ENCODE measurements at places on chromosomes 11 and 22. TPM values are rescaled to one million over a fixed set of nuclear protein-coding genes. Genes with fewer than 3 reads are reported as not detected.
A peak's percentile ranks its signal among the peaks of the same experiment; 100 is the strongest.

DNA sequence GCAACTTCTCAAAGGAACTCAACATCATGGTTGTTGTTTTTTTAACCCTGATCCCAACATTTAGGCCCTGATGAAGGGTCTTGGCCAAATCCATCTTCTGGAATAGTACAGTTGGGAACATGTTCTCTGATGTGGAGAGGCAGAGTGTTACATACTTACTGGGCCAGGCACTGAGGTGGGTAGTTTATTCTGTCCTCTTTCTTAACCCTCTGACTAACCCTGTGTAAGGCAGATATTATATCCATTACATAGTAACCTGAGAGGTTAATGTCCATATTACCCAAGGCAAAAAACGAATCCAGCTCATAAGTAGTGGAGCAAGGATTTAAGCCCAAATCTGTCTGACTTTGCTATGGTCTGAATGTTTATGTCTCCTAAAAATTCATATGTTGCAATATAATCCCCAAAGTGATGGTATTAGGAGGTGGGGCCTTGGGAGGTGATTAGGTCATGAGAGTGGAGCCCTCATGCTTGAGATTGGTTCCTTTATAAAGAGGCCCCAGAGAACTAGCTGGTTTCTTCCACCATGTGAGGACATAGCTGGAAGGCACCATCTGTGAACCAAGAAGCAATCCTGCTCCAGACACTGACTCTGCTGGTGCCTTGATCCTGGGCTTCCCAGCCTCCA lies 16.3 kb downstream of the PPFIBP2 start:
- DNase-seq: no peak
- no peaks in the 10 kb centered on the region for H3K4me1 ChIP-seq
- H3K27me3 ChIP-seq: peaks cover 2% of the 10 kb centered on the region
- no peaks in the 10 kb centered on the region for H3K36me3 ChIP-seq

- H3K4me1 ChIP-seq: no peaks in the 10 kb centered on the region
- H3K27me3 ChIP-seq: no peaks in the 10 kb centered on the region
- DNase-seq: no peak
- H3K36me3 ChIP-seq: no peaks in the 10 kb centered on the region
Measured at GRCh38 chr11:104361975-104362374, 198.0 kb upstream of the PDGFD start.

- H3K27me3 ChIP-seq: no peaks in the 10 kb centered on the region
- H3K27ac ChIP-seq: no peak overlapping the region
- no peaks in the 10 kb centered on the region for H3K36me3 ChIP-seq
- no peak for DNase-seq
Measured at GRCh38 chr22:39825661-39826102, 67.9 kb downstream of the ENTHD1 start.

DNA sequence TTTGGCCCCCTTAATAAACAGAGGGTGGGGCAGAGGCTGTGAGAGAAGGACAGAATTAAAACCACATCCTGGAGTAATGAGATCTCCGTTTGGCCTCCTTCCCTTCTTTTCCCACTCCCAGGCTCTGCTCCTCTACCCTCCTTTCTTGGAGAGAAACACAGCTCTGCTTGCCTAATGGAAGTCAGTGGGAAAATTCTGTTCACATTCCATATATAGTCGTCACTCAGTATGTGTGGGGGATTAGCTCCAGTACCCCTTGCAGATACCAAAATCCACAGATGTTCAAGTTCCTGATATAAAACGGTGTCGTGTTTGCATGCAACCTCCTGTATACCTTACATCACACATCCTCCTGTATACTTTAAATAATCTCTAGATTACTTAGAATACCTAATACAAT lies 37.6 kb upstream of the THY1 start:
- no peaks in the 10 kb centered on the region for H3K36me3 ChIP-seq
- H3K4me3 ChIP-seq: no peak overlapping the region
- no peaks in the 10 kb centered on the region for H3K27me3 ChIP-seq
- DNase-seq: no peak
- H3K27ac ChIP-seq: peak overlapping the region; percentile 33

- DNase-seq: no peak
- H3K4me1 ChIP-seq: peaks cover 9% of the 10 kb centered on the region
- H3K4me3 ChIP-seq: no peak overlapping the region
Measured at GRCh38 chr11:44788536-44789261, 61.9 kb downstream of the TSPAN18 start.

ENTHD1 gene
- total RNA-seq: not detected

GRCh38 chr11:24588081-24588480 lies 91.2 kb downstream of the LUZP2 start:
- H3K27ac ChIP-seq: no peak overlapping the region
- H3K4me3 ChIP-seq: no peak overlapping the region
- DNase-seq: no peak
- H3K27me3 ChIP-seq: no peaks in the 10 kb centered on the region
- no peaks in the 10 kb centered on the region for H3K36me3 ChIP-seq

GLYAT gene
- total RNA-seq: not detected

DNA sequence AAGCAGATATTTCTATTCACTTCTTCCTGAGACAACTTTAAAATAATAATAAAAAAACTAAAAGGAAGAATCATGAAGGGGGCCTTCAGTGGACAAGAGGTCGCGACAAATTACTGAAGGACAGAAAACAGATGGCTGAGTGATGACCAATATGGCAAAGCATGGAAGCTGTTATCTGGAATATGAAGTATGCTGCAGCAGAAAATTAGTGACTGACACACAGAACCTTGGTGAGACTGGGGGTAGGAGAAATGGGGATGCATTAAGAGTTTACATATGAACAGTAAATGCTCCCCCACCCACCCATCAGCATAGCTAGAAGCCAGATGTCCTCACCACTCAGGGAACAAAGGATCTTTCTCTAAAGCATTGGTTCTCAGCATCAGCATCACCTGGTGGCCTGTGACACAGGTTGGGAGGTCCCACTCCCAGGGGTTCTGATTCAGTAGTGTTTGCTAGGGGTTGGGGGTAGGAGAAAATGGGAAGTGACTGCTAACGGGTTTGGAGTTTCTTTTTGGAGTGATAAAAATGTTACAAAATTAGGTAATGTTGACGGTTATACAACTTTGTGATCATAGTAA lies 59.7 kb downstream of the NARS2 start:
- no peak overlapping the region for H3K4me3 ChIP-seq
- no peaks in the 10 kb centered on the region for H3K36me3 ChIP-seq
- H3K27ac ChIP-seq: no peak overlapping the region
- H3K27me3 ChIP-seq: no peaks in the 10 kb centered on the region

TENM4 gene
- 63.3 TPM for total RNA-seq

EFEMP2 gene
- total RNA-seq: 94.8 TPM

POTEH gene
- under 0.01 TPM for total RNA-seq

DNA sequence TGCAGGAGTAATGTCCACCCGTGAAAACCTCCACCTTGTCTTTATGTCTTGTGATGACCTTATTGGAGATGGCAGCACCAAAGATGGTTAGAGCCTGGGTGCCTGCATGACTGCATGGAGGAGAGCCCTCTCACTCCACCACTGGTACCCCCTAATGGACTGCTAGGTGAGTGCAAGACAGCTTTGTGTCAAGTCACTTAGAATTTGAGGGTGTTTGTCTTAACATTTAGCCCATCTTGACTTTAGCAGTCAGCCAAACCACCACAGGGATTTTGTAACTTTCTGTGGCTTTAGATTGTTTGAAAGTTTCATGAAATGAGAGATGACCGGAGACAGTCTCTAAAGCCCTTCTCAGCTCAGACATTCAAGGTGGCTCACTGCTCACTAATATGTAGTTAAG lies 232.9 kb upstream of the NCAM1 start:
- no peaks in the 10 kb centered on the region for H3K27me3 ChIP-seq
- H3K4me1 ChIP-seq: no peaks in the 10 kb centered on the region
- no peaks in the 10 kb centered on the region for H3K36me3 ChIP-seq
- no peak overlapping the region for H3K27ac ChIP-seq
- DNase-seq: no peak

C11orf91 gene
- not detected for total RNA-seq
